Left renal cortex interstitium (tissue), 4 donors: ENCODE measurements at places on chromosomes 12 and 14.

- DNase-seq = no peak
These were observed 206.5 kb upstream of the EEA1 start for GRCh38 chr12:93135286-93136239.

- DNase-seq = no peak
These were observed 11.4 kb upstream of the CALCOCO1 start for GRCh38 chr12:53738406-53739213.

DNA sequence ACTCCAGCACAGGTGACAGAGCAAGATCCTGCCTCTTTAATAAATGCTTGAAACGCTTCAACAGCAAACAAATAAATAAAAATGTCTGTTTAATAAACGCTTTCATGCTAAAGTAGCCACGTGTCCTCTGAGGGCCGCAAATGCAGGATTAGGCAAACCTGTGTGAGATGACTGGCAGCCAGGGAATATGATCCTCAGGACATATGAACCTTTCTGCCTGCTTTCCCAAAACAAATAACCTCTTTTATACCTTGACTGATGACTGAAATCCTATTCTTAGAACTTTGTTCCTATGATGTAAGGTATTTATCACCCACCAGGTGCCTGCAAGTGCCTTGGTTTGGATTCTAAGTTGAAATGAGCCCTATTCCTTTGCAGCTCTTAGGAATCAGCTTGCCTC is 14.5 kb upstream of the FLVCR2 start:
- no peak for DNase-seq

- no peak for DNase-seq
These were observed 505 bp downstream of the BCL2L2 start for GRCh38 chr14:23307146-23307530.

DNA sequence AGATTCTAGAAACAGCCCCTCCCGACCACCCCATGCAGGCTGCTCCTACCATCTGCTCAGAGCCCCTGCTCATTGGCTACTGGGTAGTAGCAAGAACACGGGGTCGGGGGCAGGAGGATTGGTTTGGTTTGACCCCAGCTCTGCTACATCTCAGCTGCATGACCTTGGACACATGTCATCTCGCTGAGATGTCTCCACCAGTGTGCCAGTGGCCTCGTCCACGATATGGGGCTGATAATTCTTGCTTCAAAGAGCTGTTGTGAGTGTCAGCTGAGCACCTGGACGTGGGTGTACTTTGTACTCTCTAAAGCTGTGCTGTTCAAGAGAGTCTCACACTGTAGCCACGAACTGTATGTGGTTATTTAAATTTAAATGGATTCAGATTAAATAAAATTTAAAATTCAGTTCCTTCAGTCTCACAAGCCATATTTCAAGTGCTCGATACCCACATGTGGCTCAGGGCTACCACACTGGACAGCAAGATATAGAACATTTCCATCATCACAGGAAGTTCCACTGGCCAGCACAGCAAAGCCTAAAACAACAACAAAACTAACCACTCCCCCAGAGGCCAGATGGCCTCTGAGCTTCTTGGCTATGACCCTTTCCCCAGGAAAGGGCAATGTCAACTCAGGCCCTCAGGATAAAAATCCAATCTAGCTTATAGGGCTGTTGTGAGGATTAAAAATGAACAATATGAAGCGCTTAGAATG is 18.6 kb downstream of the LTBP2 start:
- DNase-seq = no peak
